SK-N-SH (cell line): ENCODE measurements at places on chromosomes 16 and 17.

- DNase-seq = no peak
Observed at GRCh38 chr17:75681289-75681688, 14.2 kb downstream of the SAP30BP start.

DNA sequence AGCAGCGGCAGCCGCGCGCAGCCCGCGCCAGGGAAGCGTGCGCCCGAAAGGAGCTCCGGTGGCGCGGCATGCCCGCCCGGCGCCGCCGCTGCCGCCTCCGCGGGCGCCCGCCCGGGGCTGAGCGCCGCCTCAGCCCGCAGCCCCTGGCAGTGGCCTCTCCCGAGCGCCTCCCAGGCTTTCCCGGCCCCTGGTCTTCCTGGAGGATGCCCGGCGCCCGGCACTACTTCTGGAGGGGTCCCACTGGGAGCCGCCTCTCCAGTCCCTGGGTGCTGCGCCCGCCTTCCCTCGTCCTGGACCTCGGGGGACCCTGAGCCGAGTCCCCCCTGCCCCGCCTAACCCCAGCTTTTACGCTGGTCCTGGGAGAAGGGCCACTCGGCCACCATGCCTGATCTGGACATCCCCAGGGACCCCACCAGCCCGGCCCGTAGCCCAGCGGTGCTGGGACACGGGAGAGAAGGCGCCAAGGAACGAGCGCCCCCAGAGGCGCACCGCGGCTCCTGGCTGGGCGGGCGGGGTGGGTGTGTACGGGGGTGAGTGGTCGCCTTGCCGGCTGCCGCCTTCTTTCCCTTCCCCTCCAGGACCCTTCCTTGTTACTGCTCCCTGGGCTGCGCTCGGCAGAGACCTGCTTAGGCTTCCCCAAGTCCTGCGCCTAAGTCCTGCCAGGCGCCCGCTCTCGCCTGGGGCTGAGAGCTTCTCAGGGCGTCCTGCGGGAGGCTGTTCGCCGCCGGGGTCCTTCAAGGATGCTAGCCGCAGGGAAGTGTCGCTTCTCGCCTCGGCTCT, 704 bp downstream of the ASIC2 start:
- peak; percentile 81 for DNase-seq

DNA sequence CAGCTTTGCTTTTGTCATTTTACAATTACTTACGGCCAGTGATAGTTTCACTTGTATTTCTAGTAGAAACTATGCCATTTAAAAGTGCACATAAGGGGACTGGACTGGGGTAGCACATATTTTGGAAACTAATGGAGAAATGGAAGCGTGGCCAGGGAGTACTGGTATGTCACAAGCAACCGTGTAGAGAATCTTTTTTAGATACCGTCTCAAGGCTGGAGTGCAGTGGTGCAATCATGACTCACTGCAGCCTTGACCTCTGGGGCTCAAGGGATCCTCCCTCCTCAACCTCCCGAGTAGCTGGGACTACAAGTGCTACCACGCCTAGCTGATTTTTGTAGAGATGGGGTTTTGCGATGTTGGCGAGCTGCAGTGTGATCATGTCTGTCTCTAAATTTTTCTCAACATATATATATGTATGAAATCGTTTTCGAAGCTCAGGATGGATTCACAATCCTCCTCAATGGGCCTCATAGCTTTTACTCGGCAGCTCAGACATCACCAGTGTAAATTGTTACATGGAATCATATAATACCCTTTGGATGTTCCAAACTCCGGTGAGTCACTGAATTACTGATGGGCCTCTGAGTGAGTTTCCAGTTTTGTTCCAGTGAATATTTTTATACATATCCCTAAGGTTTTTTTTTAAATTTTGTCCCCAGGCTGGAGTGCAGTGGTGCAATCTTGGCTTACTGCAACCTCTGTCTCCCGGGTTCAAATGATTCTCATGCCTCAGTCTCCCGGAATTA, 51.7 kb downstream of the ZNF778 start:
- DNase-seq = no peak

DNA sequence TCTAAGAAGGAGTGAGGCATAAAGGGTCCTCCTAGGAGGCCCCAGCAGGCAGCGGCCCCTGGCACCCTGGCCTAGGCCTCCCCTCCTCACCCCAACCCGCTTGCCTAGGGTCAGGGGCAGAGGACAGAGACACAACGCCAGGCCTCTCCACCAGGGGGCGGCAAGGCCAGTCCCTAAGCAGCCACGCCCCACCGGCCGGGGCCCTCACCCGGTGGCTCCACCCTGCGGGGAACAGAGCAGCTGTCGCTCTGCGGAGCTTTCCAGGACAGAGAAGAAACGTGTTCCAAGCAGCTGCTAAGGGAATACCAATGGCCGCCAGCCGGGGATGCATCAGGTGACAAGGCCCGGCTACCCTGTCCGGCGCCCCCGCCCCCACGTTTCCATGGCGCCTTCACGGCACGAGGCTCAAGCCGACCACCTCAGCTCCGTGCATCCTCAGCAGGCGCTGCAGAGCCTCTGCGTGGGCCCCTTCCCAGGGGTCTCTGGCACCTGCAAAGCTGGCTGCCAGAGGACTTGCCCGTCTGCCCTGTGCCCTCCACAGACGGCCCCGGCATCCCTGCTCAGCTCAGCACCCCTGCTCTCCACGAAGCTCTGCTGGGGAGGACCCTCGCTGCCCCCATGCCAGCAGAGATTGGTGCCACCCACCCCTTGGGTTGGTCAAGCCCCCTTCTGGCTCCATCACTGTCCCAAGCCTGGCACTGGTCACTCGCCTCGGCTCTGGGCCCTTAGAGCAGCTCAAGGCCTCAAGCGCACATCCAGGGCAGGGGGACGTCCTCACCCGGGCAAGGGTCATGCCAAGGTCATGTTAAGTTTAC, 5.6 kb downstream of the ZNF598 start:
- DNase-seq = peak; percentile 99

DNA sequence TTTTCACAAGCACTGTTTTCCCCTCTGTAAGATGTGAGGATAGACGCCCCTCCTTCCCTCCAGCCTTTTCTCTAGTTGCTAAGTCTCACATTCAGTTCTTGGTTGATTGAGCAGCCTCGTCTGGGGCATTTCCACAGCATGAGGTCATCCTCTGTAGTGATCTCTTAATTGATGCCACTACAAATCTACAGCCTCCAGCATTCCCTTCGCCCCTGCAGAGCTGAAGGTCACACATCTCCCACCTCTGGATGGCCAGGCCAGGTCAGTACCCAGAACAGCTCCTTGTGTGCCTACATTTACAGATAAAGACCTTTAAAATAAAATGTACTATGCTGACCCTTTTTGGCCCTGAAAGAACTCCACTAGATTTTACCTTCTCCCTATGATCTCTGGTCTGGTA, 32.5 kb upstream of the CDH11 start:
- DNase-seq = no peak

DNA sequence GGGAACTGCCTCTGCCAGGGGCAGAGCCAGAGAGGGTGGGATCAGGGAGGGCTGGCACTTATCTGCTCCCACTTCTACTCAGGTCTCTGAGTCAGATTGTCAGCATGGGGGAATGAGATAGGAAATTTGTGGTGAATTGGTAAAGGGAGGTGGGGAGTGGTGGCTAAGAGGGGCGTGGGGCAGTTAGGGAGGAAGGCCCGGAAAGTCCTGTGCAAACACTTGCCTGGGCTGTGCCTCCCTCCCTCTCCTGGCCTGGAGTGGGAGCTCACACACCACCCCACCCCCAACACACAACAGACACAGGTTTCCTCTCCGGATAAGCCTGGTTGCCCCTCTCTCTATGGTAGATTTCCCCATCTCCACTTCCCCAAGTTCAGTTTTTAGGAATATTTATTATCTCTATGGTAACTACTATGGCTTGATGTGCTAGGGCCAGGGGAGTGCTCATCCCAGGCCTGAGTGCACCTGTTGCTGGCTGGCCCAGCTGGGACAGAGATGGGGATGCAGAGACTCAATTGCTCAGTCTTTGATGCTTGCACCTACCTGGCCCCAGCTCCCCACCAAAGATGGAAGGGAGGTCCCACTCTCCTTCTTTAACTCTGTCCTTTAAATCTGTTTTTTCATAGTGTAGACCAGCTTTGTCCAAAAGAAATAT, 2.7 kb downstream of the SPNS2 start:
- DNase-seq = no peak

DNA sequence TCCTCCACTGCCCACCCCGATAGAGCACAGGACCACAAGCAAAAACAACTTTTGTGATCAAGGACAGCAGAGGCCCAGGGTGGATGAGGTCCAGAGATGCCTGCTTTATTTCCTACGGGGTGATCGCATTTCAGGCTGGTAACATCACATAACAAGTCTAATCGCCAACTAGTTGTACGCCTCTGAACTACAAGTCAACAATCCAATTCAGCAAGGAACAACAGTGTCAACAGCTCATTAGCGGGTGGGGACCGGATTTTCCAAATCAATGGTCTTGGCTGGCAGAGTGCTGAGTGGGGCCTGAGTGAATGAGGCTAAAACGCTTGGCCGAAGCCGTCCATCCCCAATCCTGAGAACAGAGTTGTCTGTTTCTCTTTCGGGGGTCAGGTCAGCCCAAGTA, 17.1 kb downstream of the MRM3 start:
- DNase-seq = no peak

DNA sequence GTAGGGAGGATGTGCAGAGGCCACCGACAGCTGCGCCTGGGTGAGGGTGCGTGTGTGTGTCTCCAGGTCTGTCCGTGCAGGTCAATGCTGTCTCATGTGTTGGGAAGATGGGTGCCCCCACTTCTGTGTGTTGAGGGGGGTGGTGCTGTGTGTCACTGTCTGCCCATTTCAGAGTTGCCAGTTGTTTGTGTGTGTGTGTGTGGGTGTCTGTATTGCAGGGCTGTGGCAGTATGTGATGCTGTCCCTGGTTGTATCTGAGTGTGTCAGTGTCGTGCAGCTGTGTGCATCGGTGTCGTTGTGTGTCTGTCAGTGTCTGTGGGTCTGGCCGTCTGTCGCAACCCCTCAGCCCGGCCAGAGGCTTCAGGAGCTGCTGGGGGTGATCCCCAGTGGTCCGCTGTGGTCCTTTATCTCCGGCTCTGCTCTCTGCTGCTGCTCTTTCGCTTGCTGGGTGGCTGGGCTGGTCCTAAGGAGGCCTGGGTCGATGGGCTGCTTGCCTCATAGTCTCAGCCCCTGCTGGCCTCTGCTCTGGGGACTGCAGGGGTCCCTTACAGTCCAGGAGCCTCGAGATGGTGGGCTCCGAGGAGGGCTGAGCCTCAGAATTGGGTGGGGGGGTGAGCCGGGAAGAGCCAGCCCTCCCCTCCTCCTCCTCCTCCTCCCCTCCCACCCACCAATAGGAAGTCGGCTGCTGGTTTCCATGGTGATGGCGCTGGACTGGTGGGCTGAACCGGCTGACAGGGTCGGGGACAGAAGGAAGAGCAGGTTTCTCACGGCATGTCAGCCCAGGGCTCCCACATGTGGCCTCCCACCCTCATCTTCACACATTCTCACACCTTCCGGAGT, at the start of gene TSPOAP1:
Gene TSPOAP1, minus strand, starts transcription at position 601 of the 840 bp plus-strand sequence. CDS start 875 bp downstream, outside the sequence.
- DNase-seq = peak; percentile 95

- DNase-seq = no peak
Observed at GRCh38 chr16:83004868-83005652, 378.3 kb downstream of the CDH13 start.

DNA sequence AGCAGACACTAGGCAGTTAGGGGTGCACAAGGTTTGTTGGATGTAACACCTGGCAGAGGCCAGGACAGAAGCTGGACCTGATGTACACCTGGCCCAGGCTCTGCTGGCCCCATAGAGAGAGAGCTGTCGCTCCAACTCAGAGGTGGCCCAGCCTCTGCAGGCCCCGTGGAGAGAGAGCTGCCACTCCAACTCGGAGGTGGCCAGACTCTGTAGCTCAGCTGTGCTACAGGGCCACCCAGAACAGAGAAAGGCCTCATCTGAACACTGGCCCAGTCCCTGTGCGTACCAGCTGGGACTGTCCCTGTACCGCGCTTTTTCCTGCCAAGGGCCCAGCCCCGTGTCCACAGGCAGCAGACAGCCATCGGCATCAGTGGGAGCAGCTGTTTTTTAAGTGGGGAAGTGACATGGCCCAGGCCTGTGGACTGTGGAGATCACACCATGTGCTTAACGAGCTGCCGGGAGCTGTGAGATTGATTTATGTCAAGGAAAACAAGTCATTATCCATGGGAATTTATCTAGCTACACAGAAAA, 176.4 kb upstream of the CHMP6 start:
- DNase-seq = no peak
